ENCODE measurements at places on chromosomes 5 and 9. TPM values are rescaled to one million over a fixed set of nuclear protein-coding genes. Genes with fewer than 3 reads are reported as not detected.
A peak's percentile ranks its signal among the peaks of the same experiment; 100 is the strongest.

The IFNA2 gene
- not detected for total RNA-seq

The MSMP gene
- total RNA-seq, result not detected

The RECK gene
- total RNA-seq, result 12.5 TPM

DNA sequence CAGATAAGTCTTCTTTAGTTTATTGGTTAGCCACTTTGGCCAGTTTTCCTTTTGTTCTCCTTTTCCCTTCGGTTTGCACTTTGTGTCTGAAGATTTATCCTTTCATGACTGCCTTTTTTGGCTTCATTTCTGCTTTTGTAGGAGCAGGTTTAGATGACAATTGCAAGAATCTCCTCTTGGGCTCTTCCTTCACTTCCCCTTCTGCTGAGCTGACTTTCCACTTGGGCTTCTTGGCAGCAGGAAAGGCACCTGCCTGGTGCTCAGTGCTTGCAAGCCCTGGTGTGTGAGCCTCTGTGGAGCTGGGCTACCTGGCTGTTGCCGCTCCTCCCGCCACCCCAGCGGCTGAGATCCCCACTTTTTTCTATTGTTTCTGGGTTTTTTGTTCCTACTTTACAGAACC is 7.3 kb downstream of the CCDC112 start:
- no peak for DNase-seq

The GPR151 gene
- total RNA-seq, result 0.18 TPM

DNA sequence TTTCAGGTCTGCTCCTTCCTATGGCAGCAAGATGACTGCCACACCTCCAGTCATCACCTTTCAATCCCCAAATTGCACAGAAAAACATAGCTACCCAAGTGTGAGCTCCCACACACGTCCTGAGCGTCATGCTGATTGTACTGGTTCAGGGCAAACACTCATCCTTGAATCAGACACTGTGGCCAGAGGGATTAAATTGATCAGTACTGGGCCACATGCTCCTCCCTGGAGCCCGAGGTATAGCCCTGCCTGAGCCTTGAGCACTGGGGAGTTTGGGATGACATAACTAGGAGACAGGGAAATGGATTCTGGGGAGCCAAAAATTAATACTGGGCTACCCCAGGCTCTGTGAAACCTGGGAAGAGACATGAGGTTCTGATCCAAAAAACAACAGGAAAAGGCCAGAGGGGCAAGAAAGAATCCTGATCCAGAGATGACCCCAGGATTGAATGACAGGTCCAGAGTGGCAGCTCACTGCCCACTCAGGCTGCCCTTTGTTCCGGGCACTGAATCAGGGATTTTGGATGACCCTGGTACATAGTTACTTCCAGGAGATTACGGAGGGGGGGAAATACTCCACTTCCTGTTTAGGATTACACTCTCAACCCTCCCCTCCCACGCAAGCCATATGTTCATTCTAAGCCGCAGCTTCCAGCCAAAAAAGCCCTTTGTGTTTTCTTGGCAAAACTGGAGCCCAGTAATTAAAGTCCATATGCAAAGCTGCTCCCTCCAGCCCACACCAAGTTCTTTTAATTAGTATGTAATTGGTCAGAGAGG is 141.6 kb upstream of the SPRY4 start:
- DNase-seq, result peak; percentile 78

DNA sequence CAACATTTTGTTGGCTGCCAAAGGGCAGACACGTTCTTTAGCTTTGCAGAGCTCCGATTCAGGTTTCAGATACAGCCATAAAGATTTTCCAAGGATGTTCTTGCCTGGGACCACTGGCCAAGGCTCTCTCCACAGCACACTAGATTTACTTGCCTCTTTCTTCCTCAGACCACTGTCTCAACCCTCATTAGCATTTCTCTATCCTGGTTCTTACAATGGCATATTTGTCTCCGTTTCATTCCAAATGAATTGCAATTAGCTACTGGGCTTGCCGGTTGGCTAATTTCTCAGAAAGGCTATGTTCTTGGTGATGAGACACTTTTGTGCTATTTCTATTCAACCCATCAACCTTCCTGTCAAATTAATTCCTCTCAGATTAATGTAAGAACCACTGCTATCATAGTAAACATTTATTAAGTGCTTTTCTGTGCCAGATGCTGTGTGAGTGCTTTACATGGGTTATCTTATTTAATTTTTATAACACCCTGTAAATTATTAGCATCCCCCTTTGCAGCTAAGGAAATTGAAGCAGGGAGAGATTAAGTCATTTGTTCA is 118.4 kb upstream of the NR3C1 start:
- no peak for DNase-seq

DNA sequence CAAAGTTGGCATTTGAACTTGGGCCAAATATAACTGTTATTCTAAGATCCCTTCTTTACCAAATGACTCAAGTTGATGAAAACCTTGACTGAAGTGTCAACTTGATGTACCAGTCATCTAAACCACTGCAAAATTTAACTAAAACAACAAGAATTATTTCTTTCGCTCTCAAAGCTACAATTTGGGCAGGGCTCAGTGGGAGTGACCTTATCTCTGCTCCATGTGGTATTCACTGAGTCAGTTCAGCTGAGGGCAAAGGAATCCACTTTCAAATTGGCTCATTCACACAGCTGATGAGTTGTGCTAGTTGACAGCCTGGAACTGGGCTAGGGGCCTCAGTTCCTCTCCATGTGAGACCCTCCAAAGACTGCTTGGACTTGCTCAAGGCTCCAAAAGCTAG is 166.3 kb downstream of the RORB start:
- no peak for DNase-seq

The PCA3 gene
- 1.2 TPM for total RNA-seq

DNA sequence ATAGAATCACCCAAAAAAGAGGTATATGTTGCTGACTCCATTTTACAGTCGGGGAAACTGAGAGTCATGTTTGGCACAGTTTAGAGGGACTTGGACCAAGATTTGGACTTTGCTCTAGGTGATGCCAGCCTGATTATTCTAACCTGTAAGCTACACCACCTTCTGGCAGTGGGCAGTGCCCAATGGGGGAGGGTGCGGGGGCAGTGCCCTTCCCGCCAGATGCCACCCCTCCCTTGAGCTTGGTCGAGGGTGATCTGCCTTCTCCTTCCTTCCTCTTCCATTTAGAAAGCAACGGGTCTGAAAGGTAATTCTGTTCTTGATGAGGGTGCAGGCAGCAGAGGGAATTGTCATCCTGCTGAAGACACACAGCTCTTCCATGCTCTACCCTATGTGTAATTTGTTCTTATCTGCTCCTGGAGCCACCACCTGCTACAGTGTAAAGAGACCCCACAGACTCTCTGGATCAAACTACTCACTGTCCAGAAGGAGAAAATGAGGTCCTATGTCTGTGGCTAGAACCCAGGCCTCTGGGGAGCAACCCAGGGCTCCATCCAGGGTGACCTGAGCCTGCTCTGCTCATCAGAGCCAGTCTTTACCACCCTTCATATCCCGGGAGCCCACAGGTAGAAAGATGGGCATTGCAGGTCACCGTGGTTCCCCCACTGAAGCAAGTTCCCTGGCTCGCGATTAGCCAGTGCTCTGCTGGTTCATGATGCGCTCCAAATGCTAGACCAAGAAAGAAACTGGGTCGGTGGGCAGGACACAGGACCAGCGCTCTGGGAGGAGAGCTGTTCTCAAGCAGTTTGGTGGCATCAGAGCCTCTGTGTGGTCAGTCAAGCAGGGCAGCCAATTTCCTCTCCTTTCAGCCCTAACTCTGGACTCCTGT is 156.2 kb downstream of the RGS3 start:
- no peak for DNase-seq

The NEURL1B gene
- total RNA-seq, result 13.2 TPM

GRCh38 chr5:108324886-108325285 is 57.0 kb downstream of the FBXL17 start:
- no peak for DNase-seq

The PCDHGB4 gene
- total RNA-seq, result 25.1 TPM

GRCh38 chr5:81027481-81028058 is 67.4 kb downstream of the RASGRF2 start:
- DNase-seq, result no peak

The CDC25C gene
- total RNA-seq, result 5.1 TPM

The NELFB gene
- 27.1 TPM for total RNA-seq

GRCh38 chr5:310941-311434 is 10.5 kb upstream of the AHRR start:
- no peak for DNase-seq

- DNase-seq, result no peak
Measured at GRCh38 chr9:130782886-130783530, 52.0 kb upstream of the ABL1 start.

- no peak for DNase-seq
Measured at GRCh38 chr5:95798048-95798447, 24.5 kb downstream of the GLRX start.

The HEXB gene
- total RNA-seq, result 18.6 TPM

DNA sequence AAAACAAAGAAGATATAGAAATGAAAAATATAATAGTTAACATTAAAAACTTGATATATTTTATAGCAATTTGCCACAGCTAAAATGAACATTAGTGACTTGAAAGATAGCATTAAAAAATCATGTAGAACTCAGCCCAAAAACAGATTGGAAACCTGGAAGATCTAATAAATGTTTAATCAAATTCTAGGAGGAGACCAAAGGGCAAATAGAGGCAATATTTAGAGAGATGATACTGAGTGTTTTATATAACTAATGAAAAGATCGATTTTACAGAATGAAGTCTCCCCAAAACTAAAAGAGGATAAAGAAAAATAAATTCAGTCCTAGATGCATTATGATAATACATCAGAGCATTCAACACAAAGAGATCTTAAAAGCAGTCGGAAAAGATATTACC is 127.0 kb downstream of the CWC27 start:
- no peak for DNase-seq

Measured in cerebellum (tissue), 4 donors.